Mesenchymal stem cell (in vitro differentiated cells and primary cell): ENCODE measurements at places on chromosomes 4 and X.

DNA sequence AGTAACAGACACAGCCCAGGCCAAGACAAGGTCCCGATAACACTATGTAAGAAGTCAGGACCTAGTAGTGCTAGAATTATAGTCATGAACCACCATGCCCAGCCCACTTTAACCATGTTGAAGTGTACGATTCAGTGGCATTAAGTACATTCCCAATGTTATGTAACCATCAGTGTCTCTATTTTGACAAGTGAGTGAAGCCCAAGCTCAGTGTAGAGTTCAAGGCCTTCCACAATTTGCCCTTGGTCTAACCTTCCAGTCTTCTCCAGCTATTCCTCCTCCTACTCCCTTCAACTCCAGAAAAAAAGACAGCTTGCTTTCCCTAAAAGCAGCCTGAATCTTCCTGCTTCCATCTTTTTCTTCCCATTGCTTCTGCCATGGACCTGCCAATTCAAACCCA, 31.5 kb downstream of the LIAS start:
- no peak for DNase-seq

GRCh38 chr4:27791640-27792039, 931.0 kb downstream of the STIM2 start:
- peak; percentile 57 for DNase-seq

GRCh38 chrX:11481035-11481434, 184.7 kb downstream of the ARHGAP6 start:
- DNase-seq: no peak

GRCh38 chr4:169650227-169650936, 30.0 kb downstream of the CLCN3 start:
- no peak for DNase-seq
